ENCODE measurements at places on chromosomes 13 and 19.

GRCh38 chr19:34096020-34096915, 76.0 kb upstream of the LSM14A start:
- no peak for DNase-seq

DNA sequence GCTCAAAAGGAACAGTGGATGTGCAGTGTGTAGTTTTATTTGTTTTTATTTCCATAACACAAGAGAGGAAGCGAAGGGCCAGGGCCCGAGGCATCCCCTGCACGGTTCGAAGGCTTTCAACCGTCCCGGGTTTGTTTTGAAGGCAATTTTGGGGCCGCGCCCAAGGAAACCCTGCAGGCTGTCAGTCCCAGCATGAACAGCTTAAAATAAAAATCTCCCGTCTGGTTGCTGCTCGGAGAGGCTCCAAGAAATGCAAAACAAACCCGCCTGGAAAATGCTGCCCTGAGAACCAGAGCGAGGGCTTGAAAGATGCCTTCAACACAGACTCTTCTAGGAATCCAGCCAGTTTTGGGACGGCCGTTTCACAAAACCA, 16.0 kb downstream of the LSM4 start:
- no peak for DNase-seq

DNA sequence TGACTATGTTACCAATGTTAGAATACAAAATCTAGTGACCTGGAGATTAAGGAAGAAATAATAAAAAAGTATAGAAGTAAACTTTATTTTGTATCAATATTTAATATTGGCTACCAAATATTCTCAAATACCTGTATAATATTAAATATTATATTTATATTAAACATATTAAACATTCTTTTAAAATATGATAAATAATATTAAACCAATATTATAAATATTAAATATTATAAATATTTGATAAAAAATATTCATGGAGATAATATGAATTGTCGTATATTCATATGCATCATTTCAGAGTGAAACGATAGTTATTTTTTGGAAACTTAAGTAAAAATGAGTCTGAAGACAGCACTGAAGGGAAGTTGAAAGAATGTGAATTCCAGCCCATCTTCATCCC, 571.2 kb upstream of the KLF12 start:
- no peak for DNase-seq

- DNase-seq: no peak
These were observed 5.5 kb upstream of the PTGER1 start for GRCh38 chr19:14480700-14481079.

DNA sequence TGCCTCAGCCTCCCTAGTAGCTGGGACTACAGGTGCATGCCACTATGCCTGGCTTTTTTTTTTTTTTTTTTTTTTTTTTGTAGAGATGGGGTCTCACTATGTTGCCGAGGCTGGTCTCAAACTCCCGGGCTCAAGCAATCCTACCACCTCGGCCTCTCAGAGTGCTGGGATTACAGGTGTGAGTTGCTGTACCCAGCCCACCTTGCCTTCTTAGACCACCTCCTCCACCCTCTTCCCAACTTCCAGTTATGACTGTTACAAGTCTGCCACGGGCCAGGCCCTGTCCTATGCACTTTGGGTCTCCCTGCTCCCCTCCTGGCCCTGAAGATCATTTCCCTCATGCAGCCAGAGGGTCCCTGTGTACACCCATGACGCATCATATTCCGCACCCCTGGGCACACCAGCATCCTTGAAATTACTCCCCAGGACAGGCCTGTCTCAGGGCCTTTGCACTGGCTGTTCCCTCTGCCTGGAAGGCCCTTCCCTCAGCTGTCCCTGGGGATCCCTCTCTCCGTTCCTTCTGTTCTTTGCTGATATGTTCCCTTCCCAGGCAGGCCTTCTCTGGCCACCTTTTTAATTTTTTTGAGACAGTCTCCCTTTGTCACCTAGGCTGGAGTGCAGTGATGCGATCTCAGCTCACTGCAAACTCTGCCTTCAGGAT, 3.0 kb downstream of the LGALS4 start:
- no peak for DNase-seq

- no peak for DNase-seq
These were observed 2.3 kb downstream of the EEF2 start for GRCh38 chr19:3982701-3983541.

DNA sequence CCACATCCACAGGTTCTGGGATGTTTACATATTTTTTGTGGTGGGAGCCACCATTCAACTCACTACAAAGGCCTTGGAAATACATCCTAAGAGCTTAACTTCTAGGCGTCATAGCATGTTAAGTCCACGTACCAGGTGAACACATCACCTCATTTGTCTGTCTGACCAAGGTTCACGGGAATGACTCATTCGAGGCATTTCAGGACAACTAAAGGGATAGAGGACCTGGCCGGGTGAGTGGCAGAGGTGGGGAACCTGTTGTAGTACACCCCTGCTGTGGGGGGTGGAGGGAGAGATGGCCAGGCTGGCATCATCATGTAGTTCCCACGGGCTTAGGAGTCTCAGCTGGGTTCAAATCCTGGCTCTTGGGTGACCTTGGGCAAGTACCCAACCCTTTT, 51.5 kb downstream of the BICRA start:
- DNase-seq: no peak

GRCh38 chr19:36225219-36225892, 10.4 kb downstream of the ZNF146 start:
- no peak for DNase-seq

DNA sequence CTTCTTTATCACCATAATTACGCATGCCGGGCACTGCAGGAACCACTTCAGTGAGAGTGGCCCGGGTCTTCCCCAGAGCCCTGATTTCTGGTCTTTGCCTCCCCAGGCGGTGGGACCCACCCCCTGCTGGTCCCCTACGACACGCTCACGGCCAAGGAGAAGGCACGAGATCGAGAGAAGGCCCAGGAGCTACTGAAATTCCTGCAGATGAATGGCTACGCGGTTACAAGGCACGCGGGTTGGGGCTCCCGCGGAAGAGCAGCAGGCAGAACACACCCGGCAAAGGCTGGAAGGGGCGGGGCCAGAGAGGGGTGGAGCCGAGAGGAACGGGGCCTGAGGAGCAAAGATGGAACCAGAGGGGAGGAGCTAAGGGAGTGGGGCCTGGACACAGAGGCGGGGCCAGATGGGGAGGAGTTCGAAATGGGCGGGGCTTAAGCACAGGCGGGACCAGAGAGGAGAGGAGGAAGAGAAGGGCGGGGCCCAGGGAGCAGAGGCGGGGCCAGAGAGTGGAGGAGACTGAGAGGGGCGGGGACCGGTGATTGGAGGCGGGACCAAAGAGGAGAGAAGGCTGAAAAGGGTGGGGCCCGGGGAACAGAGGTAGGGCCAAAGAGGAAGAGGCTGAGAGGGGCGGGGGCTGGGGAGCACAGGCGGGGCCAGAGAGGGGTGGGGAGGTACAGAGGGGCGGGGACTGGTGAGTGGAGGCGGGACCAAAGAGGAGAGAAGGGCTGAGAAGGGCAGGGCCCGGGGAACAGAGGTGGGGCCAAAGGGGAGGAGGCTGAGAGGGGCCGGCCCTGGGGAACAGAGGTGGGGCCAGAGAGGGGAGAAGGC, 73.4 kb downstream of the RYR1 start:
- no peak for DNase-seq

DNA sequence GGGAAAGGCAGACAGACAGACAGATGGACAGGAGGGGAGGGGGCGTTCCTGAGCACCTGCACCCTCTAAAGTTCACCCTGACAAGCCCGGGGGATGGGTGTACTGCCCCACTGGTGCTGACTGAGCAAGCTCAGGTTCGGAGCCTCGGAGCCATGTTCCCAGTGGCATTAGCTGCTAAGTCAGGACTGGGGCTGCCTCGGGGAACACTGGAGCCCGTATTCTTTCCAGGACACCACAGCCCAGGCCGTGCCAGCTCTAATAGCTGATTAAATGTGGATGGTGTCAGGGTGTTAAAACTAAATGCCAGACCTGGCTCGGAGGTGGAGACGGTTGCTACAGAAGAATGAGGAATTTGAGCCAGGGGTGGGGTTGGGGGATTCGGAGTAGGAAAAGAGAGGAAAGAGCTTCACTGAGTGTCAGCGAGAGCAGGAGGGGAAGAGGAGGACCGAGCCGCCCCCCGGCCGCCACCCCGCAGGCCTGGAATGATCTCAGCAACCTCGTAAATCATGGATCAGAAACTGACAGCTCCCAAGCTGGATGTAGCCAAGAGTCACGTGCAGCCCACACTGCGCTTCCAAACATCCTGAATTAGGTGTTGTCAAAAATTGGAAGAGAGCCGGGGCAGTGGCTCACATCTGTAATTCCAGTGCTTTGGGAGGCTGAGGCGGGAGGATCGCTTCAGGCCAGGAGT, 10.4 kb downstream of the MAP2K2 start:
- DNase-seq: no peak

DNA sequence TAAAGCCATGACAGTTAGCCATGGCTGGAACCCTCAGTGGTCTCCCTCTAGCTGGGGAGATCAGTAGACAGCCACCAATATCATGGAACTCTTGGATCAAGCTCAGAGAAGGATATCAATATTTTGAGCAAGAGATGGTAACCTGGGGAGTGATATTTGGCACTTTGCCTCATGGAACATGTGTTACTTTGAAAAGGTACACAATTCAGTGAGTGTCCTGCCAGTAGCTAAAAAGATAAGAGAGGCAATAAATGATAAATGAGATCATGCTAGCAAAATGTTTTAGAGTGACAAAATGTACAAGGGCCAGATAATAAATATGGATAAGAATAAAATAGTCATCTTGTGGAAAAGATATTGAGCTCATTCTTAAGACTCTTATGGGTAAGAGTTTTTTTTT, 1618.7 kb downstream of the OLFM4 start:
- no peak for DNase-seq

- DNase-seq: no peak
These were observed 208.3 kb upstream of the SERP2 start for GRCh38 chr13:44165221-44165888.

GRCh38 chr13:106507560-106508274, 27.7 kb downstream of the EFNB2 start:
- peak; percentile 40 for DNase-seq

- DNase-seq: no peak
These were observed 685.0 kb upstream of the SGCG start for GRCh38 chr13:22495819-22496218.

DNA sequence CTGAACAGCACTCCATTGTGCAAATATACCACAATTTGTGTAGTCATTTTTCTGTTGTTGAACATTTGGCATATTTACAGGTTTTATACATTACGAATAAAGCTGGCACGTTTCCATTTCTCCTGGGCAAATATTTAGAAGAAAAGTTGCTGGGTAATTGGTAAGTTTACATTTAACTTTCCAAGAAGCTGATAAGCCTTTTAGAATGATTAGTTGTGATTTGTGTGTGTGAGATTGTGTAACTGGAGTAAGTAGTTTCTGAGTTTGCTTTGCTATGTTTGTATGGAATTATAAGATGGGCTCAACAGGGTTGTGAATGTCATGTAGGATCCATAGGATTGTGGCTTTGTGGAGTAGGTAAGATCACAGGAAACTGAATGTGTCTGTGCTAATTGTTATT, 1.6 kb upstream of the ZNF529 start:
- DNase-seq: no peak

GRCh38 chr19:53958168-53958571, 4.6 kb upstream of the CACNG8 start:
- DNase-seq: no peak

DNA sequence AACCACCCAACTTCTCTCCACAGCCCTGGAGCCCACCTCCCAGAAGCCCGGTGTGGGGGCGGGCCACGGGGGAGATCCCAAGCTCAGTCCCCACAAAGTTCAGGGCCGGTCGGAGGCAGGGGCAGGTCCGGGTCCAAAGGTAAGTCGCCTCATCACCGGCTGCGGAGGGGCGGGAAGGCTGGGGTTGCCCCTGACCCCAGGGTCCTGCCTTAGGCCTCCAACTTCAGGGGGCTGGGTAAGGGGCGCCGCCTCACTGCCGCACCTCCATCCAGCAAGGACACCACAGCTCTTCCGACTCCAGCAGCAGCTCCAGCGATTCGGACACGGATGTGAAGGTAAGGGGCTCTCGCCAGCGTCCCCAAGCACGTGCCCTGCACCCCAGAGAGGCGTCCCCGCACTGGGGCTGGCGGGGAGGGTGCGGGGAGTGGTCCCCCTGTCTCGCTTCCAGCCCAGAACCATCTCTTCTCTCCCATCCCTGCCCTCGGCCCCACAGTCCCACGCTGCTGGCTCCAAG, 358 bp downstream of the C19orf33 start:
- DNase-seq: no peak

- DNase-seq: no peak
These were observed 2.7 kb upstream of the SNAPC2 start for GRCh38 chr19:7917267-7918061.

DNA sequence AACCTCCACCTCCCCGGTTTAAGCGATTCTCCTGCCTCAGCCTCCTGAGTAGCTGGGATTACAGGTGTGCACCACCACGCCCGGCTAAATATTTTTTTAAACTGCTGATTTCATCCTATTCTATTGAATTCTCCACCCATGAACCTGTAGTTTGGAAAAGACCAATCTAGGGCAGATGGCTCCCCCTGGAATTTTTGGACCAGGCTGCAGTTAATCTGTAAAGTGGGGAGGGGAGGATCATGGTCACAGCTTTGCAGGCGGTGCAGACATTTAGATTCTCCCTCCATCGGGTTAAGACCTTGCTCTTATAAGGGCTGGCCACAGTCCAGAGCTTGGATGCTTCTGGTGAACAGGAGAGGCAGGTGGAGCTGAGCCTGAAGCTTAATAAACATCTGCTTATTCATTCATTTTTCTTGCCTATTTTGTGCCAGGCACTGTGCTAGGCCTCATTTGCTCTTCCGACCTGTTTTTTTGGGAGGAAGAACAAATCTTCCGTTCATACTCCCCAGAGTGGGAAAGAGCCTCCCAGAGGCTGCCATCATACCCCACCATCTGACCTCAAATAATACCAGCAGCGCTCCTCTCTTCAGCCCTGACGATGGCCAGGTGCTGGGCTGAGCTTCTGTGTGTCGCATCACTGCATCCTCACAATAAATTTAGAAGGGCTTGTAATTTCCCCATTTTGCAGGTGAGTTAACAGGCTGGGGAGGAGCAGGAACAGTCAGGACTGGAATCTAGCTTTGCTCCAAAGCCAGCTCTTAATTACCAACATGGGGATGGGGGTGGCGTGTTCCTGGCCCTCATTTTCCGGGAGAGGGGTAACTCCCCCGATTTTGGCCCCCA, 902 bp upstream of the CCDC106 start:
- DNase-seq: no peak

- no peak for DNase-seq
These were observed 14.4 kb upstream of the NPAS1 start for GRCh38 chr19:47005164-47005641.

DNA sequence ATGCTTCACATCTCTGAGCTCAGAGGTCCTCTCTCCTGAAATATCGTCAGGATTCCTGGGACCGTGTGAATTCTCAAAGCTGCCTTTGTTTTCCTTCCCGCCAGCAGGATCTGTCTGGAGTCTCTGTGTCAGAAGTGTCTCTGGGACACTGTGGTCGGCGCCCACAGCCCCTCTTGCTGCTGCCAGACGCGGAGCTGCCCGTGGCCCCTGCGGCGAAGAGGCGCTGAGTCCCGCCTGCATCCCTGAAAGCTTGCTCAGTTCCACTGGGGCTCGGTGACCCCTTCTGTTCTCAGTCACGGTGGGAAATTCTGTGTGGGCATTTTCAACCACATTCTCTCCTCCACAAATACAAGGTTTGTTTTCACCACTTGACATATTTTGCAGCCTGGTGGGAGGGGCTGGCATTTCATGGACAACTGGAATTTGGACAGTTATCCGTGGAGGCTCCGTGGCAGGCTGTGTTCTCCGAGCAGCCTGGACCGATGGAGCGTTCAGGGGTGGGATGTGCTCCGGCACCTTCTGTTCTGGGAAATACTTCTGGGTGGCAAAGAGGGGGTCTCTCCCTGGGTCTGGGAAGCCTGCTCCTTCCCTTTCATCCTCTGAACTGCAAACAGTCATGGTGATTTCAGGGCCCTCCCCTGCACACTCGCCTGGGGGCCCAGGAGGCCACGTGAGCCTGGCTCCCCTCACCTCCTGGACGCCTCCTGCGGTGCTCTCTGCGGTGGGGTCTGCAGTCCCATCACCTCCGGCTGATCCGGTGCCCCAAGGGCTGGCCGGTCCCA, 42.6 kb upstream of the GRTP1 start:
- DNase-seq: no peak
